ENCODE measurements at places on chromosomes 7 and 10. TPM values are rescaled to one million over a fixed set of nuclear protein-coding genes. Genes with fewer than 3 reads are reported as not detected.

- peak; percentile 32 for DNase-seq
These were observed 18.8 kb upstream of the MINDY3 start for GRCh38 chr10:15879058-15879457.

The C7orf57 gene
- total RNA-seq, result not detected

The NME8 gene
- not detected for total RNA-seq

DNA sequence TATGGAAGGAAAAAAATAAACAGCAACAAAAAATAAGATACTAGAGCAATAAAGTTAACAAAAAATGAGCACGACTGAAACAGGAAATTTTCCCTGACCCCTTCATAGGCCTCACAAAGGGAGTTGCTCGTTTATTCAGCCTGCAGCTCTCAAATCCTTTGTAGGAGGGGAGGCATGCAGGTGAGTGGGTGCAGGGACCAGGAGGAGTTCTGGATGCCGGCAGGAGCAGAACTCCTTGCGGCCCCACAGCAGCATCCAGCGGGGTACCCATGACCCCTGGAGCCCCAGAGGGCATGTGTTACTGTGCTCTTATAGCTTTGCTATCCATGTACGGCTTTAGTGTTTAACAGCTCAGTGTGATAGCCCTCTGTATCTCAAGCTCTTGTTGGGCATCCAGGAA, 5.8 kb downstream of the TAS2R39 start:
- no peak for DNase-seq

The CHCHD1 gene
- 8.1 TPM for total RNA-seq

DNA sequence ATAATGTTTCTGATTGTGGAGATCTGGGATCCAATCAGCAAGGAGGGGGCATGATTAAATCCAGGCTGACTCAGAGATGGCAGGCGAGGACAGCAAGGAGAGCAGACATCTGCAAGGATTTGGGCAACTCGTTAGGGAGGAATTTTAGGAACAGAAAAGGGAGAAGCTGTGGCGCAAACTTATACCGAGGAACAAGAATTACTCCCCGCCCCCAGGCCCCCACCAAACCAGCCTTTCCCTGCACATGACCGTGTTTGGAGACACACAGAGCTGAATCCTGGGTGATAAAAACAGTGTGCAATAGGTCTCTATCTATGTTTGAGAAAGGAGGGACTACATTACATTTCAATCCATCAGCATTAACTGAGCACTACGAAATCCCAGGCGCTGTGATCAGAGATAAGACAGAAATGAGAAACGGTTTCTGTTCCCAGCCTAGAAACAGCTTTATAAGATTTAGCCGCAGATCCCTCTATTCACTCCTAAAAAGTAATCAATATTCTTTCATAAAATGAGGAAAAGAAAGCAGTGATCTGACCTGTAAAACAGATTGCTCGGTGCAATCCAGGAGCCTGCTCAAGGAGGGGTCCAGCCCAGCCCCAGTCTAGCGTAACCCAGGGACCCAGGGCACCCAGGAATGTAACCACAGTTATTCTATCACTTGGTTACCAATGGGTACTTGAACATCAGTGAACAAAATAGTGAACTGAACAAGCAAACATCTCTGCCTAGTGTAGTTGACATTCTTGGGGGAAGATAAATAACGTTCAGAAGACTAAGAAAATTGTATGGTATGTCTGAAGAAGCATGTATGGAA, 37.2 kb upstream of the RAPGEF5 start:
- DNase-seq, result no peak

The ARMC3 gene
- total RNA-seq, result not detected

DNA sequence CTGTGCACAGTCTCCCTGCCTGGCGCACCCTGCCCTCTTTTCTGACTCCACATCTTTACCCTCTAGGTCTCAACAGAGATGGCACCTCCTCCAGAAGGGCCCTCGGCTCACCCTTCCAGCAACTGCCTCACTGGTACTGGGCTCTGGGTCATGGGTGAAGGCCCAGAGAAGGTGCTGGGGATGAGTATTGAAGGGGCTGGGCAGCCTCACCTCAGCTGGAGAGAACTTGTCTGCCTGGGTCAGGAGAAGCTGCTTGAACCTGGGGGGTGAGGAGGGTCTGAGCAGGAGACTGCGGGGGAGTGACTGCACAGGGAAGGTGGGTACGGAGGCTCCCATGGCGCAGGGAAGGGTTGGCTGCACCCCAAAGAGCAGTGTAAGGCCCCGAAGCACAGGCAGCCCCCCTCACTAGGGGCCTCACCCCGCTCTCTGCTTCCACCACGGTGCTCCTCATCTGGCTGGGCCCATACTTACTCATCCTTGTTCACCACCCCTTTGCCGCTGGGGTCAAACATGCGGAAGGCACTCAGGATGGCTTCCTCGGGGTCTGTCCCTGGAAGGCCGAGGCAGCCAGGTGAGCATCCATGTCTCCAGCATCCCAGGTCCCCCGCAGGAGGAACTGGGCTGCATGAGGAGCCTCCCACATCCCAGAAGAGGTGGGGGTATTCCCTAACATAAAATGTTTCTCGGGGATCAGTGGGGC, 1.7 kb downstream of the MYL7 start:
- no peak for DNase-seq

GRCh38 chr10:80530251-80530650, 7.5 kb upstream of the SH2D4B start:
- peak; percentile 9 for DNase-seq

GRCh38 chr7:151249732-151250072, 1.2 kb upstream of the SMARCD3 start:
- DNase-seq, result no peak

The TRIM8 gene
- 47.9 TPM for total RNA-seq

GRCh38 chr10:125231116-125231812, 70.9 kb upstream of the CTBP2 start:
- no peak for DNase-seq

DNA sequence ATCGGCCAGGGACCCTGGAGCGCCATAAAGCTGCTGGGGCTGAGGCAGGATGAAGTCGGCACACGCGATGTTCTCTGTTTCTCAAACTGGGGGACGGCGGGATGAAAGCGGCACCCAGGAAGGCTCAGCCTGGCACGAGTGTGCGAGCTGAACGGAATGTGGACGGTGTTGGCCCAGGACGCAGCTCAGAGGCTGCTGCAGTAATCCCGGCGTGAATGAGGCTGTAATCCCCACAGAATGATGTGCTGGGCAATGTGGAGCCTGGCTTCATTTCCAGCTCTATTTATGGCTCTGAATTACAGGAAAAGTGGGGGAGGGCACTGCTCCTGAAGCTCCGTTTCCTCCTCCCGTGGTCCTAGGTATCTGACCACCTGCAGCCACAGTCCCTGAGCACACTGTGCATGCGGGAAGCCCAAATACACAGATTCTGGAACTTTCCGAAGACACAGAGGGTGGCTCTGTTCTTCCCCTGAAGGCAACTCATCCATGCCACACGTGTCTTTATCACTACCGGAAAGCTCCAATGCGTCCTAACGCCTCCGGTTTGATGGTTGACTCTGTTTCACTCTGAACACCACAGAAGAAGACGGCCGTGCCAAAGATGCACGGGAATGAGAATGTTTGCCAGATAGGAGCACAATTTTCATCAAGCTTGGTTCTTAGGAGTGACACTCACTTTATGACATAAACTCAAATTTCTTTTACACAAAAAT, 37.6 kb downstream of the KLF6 start:
- DNase-seq, result no peak

DNA sequence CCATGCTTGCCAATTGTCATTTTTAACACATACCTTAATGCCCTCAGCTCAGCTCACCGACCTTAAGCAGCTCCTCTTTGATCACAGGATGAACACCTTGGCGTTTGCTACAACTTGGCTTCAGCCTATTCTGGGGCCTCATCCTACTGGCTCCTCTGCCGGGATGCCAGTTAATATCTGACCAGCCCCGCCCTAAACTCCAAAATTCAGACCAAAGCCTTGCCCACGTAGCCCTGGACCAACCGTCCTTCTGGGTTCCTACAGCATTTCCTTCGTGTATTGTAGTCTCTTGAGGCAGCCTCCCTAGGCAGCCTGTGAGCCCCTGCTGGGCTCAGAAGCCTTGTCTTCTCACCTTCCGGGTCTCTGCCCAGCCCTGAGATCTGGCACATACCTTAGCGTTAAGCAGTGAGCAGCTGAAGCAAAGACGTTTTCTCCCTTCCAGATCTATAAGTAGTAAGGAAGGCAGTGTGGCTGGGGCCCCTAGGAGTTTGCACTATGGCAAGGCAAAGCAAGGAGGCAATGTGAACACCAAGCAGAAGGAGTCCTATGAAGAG, 836 bp downstream of the ENO4 start:
- DNase-seq, result no peak

DNA sequence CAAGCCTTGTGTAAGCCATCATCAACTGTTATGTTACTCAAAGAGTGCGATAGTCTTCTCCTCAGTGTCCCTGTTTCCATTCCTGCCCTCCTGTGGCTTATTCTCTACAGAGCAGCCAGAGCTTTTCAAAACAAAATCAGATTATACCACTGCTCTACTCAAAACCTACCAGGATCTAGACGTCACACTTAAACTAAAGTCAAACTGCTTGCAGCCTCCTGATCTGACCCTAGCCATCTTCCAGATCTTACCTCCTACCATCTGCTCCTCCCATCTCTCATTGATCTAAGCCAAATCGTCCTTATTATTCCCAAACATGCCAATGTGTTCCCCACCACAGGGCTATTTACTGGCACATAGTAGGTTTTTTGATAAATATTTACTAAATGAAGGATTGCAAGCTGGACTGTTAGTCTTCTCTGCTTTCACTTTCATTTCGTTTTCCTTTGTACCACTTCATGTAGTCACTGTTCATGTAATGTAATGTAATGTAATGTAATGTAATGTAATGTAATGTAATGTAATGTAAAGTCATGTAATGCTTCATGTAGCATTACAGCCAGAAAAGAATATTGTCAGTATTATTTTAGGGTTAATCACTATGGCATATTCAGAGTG, 116.1 kb downstream of the GPR37 start:
- DNase-seq, result no peak

- DNase-seq, result no peak
These were observed 359.1 kb downstream of the ANKRD7 start for GRCh38 chr7:118583641-118584040.

The NPFFR1 gene
- total RNA-seq, result not detected
